HS-5 (cell line): ENCODE measurements at places on chromosomes 5 and 9.

GRCh38 chr5:58294598-58295305, 165.1 kb downstream of the PLK2 start:
- peak; percentile 42 for DNase-seq

DNA sequence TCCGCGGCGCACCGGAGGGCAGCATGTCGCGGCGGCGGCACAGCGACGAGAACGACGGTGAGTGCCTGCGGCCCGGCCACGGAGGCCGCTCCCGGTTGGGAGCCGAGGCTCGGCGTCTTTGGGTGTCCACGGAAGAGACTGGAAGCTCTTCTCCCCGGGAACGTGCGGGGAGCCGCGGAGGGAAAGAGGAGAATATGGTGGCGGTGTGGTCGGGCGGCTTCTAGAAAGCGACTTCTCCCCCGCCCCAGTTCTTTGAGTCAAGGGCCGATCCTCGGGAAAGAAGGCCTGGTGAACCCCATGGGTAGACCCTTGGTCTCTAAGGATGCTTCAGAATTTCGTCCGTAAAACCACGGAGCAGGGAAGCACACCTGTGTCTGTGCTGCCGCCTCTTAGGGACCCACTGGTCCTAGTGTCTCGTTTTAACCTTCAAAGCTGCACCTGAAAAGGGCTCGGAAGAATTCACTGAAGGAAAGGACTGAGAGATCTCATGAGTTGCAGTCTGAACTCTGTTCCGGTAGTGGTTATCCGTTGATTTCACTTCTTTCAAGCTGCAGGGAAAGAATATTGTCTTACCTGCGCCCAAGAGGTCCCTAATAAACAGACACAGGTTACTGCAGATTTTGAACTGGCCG, 354 bp downstream of the NCBP1 start:
- DNase-seq, result no peak

DNA sequence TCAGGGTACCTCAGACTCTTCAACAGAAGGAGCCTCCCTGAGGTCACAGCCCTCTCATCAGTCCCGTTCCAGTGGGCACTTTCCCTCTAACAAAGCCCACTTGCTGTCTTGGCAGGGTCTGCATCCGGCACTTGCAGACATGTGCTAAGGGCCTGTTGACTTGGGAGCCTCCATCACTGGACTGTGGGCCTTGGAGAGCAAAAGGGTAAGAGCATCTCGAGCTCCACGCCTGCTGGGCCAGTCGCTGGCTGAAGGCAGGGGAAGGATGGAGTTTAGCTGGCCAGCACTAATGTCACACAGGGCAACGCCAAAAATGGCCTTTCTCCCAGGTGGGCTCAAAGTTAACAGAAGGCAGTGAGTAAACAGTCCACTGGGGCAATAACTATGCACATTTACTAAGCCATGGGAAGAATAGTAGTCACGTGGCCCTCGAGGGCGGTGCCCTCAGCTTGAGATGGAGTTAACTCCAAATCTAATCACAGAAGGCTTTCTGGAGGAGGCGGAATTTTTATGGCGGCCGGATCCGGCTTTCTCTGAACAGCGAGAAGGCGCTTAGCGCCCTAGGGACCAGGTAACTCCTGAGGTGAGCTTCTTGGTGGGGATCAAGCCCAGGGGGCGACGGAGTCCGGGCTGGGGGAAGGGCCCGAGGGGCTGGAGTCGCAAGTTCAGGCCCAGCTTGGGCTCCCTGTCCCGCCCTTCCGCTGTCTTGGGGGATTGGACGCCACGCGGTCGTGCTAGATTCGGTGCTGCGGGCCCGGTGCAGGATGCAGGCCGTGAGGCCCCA, 2.0 kb upstream of the NSD1 start:
- no peak for DNase-seq

DNA sequence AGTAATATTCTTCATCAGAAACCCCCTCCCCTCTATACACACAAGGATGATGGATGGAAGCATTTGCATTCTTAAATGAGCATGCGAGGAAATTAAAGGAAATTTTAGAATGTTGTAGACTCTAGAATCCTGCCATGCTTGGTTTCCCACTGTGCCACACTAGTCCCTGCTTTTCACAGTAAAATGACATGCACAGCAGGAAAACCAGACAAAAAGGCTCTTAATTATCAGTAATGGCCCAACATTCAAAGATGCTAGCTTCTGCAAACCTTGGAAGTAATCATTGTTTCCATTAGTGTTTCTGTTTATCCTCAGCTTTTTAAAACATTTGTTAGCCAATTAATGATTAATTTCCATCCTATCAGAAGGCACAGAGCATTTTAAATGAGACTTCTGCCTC, 255.8 kb downstream of the SLCO4C1 start:
- no peak for DNase-seq

DNA sequence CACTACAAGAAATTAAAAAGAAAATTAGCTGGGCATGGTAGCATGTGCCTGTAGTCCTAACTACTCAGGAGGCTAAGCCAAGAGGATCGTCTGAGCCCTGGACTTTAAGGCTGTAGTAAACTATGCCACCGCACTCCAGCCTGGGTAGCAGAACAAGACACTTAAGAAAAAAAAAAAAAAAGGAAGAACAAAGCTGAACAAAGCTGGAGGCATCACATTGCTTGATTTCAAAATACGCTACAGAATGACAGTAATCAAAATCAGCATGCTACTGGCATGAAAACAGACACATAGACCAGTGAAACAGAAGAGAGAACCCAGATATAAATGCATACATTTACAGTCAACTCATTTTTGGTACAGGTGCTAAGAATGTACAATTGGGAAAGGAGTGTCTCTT, 14.5 kb upstream of the OTULIN start:
- DNase-seq, result no peak
